ENCODE measurements at places on chromosomes 5 and 9.

GRCh38 chr9:73179589-73179988 is 27.9 kb downstream of the ANXA1 start:
- DNase-seq, result no peak

- DNase-seq, result no peak
Observed at GRCh38 chr9:136944212-136944518, 373 bp downstream of the FBXW5 start.

GRCh38 chr9:99782962-99783718 is 38.5 kb upstream of the NR4A3 start:
- no peak for DNase-seq

DNA sequence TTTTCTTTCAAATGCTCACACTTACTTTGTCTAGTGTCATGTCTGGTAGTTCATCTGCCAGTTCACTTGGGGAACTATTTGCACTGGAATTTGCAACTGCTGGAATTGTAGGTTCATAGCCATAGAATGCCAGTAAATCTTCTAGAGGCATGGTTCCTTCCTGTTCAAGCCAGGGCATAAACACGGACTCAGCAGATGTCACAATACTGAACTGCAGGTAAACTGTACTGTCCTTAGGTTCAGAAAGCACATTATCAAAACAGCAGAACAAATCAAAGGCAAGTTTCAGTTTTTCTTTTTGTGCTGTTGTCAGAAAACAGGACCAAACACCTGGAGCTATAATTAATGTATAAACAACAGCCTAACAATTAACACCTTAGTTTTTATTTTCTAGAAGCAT is 13.1 kb downstream of the MIER3 start:
- DNase-seq, result no peak

GRCh38 chr5:144548936-144549335 is 378.3 kb downstream of the KCTD16 start:
- DNase-seq, result no peak

All from nephron progenitor cell (in vitro differentiated cells).